ENCODE measurements at places on chromosomes 7 and 10. TPM values are rescaled to one million over a fixed set of nuclear protein-coding genes. Genes with fewer than 3 reads are reported as not detected.

Gene HOXA5
- total RNA-seq: not detected

Gene PDGFA
- 0.37 TPM for total RNA-seq

Gene FAM25G
- not detected for total RNA-seq

Gene NUPR2
- total RNA-seq: not detected

Gene GPR37
- not detected for total RNA-seq

Gene SPAG6
- 0.75 TPM for total RNA-seq

Gene CD36
- total RNA-seq: not detected

Gene RHOBTB1
- 0.06 TPM for total RNA-seq

Gene ATG9B
- total RNA-seq: 12.1 TPM

Gene GRM8
- not detected for total RNA-seq

All from activated CD4-positive, alpha-beta T cell treated with anti-CD3 and anti-CD28 coated beads, Interleukin-2, amount 10 ng/mL, durations not matched to agents 7 days and 5 days (primary cell).